ENCODE measurements at places on chromosomes 5 and 9.

DNA sequence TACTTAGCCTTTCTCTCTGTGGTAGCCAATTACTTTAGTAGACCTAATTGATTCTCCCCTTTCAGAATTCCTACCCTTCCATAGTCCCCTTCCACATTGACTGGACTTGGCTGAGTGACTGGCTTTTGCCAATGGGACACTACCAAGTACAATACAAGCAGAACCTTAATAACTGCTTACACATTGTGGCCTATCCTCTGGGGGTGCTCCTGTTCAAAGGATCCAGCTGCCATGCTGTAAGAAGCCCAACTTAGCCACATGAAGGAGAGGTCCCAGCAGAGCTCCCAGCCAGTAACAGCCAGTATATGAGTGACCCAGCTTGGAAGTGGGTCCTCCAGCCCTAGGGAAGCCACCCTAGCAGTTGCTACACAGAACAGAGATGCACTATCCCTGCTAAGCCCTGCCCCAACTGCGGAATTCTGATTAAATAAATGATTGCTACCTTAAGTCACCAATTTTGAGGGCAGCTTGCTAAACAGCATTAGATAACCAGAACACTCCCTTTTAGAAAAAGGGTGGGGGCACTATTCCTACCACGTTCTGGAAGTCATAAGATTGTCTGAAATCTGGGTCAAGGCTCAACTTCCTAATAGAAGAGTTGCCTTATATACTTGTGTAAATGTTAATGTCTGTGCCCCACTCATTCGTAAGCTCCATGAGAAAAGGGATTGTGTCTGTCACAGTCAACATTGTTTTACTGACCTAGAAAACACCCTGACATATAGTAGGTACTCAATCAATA is 11.1 kb upstream of the APTX start:
- DNase-seq: no peak

- no peak for DNase-seq
These were observed 1.1 kb upstream of the FAF2 start for GRCh38 chr5:176446884-176447590.

GRCh38 chr5:1963358-1963757 is 80.6 kb upstream of the IRX4 start:
- no peak for DNase-seq

DNA sequence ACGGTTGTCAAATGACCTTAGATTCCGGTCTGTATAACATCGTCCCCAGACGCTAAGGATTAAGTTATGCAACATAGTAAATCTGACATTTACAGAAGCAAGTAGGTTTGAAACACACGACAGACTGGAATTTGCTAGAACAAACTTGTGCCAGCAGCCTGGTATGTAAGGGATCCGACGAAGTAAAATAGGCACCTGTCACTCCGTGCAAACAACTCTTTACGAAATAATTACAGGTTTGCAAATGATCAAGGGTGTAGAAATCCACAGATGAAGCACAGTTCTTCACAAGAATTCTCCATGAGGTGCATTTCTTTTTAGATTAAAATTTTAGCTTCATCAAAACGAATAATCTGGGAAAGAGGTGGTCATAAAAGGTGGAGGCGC is 508 bp downstream of the MOCS2 start:
- no peak for DNase-seq

DNA sequence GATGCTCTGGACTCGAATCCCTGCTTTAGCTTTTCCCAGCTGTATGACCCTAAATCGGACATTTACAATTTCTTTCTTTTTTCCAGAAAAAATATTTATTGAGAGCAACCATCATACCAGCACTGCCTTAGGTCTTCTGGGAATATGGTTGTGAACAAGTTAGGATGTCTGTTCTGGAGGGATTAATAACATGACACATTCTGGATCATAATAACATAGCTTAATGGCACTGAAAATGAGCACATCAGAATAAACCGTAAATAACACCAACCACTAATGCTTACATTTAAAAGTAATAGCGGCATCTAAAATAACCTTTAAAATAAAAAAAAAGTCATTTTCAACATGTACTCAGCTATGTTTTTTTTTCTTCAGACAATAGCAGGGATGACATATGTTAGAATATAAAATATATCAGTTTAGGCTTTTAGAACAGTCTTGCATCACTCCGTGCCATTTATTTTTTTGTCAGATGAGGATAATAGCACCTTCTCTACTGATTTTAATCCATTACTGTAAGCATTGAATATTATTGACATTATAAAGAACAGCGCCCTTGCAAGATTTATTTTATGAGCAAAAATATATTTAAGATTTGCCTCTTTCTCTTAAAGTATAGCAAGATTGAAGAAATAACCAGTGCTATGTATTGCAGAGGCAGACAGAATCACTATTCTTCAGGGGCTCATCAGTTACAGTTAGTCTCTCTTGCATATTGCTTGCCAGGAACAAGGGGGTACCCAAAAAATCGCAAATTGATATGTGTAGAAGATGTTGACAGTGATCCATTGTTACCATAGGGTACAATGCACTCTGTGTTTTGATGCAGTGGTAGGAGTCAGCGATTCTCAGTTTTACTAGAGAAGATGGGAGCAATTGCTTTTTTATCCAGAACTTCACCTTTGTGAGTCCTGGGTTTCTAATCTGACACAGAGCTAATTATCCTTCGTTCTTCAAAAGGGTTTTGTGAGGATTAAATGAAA is 168.4 kb upstream of the NR3C1 start:
- no peak for DNase-seq

DNA sequence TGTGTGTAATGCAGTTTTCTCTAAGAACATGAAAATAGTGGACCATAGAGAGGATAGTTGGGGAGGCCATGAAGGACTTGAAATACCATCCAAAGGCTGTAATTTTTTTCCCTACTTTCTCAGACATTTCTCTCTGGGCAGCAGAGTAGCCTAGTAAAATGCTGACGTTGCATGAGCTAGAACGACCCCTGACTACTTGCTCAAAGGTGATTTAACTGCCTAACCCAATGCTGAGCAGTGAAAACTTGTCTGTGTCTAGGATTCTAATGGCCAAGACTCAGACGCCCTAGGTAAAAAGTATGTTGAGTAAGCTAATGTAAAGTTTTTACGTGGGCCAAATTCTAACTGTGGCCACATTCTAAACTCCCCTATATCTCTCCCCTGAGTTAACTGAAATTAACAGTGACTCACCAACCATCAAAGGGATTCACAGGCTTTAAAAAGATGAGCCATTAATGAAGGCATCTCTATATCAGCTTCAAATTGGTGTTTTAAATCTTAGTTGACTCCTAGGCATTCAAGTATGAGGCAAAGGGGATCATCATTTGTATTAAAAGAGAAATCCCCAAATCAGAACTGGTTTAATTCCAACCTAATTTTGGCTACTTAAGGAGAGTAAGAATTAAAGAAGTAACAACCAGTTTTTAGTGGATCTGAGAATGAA is 121.0 kb upstream of the GAS1 start:
- no peak for DNase-seq

DNA sequence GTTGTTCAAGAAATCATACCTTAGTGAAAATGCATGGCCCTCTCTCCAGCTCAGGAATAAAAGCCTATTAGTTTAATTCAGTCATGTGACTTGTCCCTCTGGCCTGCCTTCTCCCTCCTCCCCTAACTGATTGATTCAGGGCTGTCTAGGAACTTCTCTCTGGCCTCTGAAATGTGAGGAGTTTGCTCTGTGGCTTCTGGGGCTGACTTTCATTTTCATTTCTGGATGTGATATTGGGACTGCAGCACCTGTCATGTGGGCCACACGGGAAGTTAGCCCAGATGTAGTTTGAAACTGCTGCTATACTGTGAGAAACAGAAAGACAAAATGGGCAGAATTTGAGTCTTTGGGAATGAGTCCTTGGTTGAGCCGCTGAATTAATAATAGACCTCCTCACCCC is 44.8 kb downstream of the PARP8 start:
- DNase-seq: peak; percentile 35

DNA sequence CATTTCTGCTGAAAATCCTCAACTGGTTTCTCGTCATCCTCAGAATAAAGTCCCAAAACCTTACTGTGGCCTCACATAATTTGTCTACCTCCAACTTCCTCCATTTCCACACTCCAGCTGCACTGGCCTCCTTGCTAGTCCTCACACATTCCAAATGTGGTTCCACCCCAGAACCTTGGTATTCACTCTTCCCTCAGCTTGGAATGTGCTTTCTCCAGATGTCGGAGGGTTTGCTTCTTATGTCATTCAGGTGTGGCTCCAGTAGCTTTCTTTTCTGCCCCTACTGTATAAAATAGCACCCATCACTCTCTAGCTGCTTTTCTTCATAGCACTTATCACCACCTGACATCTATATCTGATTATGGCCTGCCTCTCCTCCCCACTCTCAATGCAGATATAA is 102.5 kb upstream of the IFNK start:
- DNase-seq: peak; percentile 17

- DNase-seq: no peak
These were observed 24.2 kb downstream of the SLC1A1 start for GRCh38 chr9:4514252-4515128.

DNA sequence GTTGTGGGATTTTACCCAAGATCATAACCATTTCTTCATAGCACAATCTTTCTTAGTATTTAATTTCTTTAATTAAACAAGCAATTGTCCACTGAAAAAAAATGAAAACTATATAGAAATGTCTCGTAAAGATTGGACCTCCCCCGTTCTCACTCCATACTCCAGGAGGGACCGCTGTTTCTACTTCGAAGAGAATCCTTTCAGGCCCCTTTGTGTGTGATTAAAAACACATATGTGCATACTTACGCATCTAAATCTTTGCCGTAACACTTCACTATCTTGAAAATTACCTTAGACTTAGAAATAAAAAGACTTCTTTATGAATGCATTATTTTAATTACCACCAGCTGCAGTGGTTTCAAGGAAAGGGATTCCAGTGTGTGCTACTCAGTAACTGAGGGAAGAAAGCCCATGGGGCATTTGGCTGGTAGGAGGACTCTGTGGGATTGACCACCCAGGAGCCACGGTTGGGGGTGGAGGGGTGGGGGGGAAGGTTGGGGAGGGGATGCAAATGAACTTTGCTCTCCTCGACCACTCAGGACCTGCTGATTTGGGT is 209.1 kb downstream of the FAM114A2 start:
- no peak for DNase-seq

GRCh38 chr5:127061537-127061936 is 11.8 kb downstream of the C5orf63 start:
- DNase-seq: no peak

DNA sequence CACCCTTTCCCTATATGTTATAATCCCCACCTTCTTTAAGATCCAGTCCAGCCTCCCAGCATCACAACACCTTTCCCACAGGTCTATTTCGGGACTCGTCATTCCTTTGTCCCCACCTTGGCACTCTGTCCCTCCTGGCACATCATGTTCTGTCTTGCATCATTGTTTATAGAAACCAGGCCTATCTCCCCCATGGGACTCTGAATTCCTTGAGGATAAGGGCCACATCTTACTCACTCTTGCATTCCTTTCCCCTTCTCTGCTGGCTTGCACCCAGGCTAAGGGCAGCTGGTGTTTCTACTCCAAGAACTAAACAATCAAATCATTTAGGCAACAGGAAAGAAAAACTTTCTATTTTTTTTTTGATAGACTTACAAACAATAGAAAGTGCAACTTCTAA is 205.7 kb downstream of the AGTPBP1 start:
- peak; percentile 33 for DNase-seq

GRCh38 chr5:5046680-5047502 is 93.2 kb upstream of the ADAMTS16 start:
- no peak for DNase-seq

DNA sequence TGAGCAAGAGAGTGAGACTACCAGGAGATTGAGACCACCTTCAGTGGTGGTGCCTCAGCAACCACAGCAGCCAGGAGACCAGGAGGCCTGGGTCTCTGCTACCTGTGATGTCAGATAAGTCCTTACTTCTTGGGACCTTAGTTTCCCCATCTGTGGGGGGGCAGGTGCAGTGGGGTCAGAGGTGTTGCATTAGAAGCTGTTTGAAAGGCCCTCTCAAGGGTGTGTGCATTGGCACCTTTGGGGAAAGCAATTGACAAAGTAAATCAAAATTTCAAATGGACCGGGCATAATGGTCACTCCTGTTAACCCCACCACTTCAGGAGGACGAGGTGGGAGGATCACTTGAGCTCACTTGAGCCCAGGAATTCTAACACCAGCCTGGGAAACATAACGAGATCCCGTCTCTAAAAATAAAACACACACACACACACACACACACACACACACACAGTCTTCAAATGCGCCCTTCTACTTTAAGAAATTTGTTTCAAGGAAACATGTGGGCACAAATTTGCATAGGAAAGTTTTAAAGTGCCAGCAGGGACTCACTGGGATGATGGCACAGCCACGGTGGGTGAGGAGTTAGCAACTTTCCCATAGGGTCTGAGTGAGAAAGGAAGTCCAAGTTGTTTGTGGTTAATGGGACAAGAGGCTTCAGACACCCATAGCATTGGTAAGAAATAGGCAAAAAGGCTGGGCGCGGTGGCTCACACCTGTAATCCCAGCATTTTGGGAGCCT is 1.3 kb upstream of the AK1 start:
- no peak for DNase-seq

GRCh38 chr5:90437663-90438062 is 28.1 kb upstream of the CETN3 start:
- DNase-seq: no peak

DNA sequence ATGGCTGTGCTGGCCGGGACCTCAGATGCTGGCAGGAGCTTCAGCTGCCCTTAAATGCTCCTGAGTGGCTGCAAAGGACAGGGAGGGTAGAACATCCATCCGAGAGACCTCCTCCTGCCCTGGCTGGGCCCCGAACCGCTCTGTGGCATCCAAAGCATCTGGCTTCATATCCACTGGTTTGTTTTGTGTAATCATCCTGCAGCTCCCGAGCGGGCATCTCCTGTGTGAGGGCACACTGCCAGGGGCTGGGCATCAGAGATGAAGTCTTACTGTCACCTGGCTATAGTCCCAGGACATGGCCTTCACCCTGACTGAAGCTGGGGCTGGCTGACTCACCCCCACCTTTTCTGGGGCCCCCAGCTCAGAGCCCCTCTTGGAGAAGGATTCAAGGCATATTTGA is 18.5 kb upstream of the NTNG2 start:
- DNase-seq: no peak

DNA sequence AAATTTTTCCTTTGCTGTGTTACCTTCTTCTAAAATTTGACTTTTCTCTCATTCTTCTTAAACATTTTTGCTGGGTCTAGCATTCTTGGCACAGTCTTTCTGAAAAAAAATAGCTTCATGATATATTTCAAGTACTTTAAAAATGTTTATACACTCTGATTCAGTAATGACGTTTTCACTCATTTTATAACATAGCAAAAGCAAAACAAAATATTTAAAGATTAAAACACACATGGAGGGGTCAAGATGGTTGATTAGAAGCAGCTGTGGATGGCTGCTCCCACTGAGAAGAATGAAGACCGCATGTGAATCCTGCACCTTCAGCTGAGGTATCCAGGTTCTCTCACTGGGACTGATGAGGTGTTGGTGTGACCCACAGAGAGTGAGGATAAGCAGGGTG is 188.2 kb downstream of the SGCD start:
- no peak for DNase-seq

- no peak for DNase-seq
These were observed 195.4 kb downstream of the MPDZ start for GRCh38 chr9:13083963-13084528.

GRCh38 chr5:79107020-79107796 is 4.4 kb upstream of the BHMT start:
- no peak for DNase-seq
